ENCODE measurements at places on chromosomes 12 and 14.

DNA sequence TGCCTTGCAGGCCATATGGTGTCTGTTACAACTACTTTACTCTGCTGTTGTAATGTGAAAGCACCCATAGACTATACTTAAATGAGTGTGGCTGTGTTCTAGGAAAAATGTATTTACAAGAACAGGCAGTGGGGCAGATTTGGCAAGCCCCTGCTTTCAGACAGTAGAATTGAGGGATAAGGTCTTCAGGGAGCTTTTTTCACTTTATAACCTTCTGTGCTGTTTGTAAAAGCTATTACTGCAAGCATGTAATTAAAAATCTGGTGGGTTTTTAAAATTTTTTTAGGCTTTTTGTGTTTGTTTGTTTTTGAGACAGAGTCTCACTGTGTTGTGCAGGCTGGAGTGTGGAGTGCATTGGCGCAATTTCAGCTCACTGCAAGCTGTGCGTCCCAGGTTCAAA is 73.9 kb downstream of the VEZT start:
- DNase-seq = no peak

- DNase-seq = no peak
These were observed 2.3 kb upstream of the RNU7-1 start for GRCh38 chr12:6941267-6941666.

DNA sequence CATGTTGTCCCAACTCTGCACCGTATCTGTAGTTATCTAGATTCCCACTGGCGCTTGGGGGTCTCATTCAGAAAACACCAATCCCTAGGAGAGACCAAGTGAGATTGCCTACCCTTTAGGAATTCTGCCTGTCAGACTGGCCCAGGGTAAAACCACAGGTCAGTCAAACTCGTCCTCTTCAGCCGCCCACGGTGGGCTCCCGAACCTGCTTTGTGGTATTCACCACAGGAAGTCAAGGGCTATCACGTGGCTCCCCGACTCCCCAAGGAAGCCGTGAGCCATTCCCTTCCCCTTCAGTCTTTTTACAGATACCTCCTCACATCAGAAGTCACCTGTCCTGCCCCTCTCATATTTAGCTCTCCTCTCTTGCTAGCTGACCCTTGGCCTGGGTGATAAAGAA is 159.9 kb downstream of the EGLN3 start:
- no peak for DNase-seq

- DNase-seq = no peak
These were observed 27.9 kb upstream of the DEGS2 start for GRCh38 chr14:100187247-100187833.

GRCh38 chr12:124541322-124541721 is 26.1 kb downstream of the NCOR2 start:
- DNase-seq = no peak

GRCh38 chr14:52304248-52304904 is 9.7 kb upstream of the PTGER2 start:
- DNase-seq = no peak

GRCh38 chr14:35366056-35366451 is 38.5 kb downstream of the NFKBIA start:
- DNase-seq = peak; percentile 98

DNA sequence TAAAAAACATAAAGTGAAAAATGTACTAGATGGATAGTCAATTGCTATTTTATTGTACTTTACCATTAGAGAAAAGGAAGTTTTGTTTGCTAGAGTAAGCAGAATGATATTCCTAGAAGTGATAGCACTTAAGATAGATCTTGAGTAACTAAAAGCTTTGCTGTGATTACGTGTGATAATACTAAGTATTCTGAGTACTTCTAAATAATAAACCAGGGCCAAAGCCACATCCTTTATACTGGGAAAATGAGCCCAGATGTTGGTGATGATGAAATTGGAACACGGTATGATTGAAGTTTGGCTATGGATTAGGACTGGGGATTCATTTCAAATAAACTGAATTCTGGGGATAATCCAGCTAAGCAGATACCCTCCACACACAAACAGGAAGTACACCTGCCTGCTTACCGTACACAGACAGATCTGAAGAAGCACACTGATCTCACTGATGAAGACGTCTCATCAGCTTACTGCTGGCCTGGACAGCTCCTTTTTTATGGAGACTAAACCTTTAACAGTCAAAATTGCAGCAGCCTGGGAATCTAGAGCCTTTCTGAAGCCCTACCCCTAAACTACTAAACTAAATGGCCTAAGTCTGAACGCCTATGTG is 199.8 kb downstream of the LRFN5 start:
- no peak for DNase-seq

- no peak for DNase-seq
These were observed 52.9 kb downstream of the PPP4R4 start for GRCh38 chr14:94227029-94227428.

- DNase-seq = no peak
These were observed 35.1 kb downstream of the CCDC85C start for GRCh38 chr14:99568567-99569560.

- no peak for DNase-seq
These were observed 68.9 kb upstream of the BBS10 start for GRCh38 chr12:76417116-76417515.
